ENCODE measurements at places on chromosomes 12 and 14. TPM values are rescaled to one million over a fixed set of nuclear protein-coding genes. Genes with fewer than 3 reads are reported as not detected.
A peak's percentile ranks its signal among the peaks of the same experiment; 100 is the strongest.

DNA sequence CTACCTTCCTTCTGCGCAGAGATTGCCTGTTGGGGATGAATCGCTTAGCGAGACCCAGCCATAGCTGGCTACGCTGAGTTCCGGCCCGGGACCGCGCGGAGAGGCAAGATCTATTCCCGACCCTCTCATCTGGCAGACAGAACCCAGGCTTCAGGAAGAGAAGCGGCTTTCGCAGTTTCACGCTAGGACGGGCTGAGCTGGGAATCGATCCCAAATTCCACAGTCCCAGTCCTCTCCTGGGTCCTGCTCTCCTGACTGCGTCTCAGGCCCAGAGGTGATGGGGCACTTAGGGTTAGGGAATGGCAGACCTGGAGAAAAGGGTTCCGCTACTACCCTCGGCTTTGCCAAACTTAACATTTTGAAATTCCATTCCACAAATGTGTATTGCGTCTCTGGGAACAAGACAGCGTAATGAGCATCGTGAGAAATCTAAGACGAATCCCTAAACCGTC, 2.8 kb downstream of the PTPN21 start:
- no peak for DNase-seq

Gene WNT1
- not detected for total RNA-seq

Gene TSHR
- not detected for total RNA-seq

Gene MGP
- 472 TPM for total RNA-seq

Gene TMEM30B
- 22.5 TPM for total RNA-seq

GRCh38 chr14:103686831-103687485, 28.3 kb downstream of the XRCC3 start:
- no peak for DNase-seq

Gene DGKA
- total RNA-seq, result 29.0 TPM

Gene FAM161B
- 3.8 TPM for total RNA-seq

- DNase-seq, result no peak
Observed at GRCh38 chr14:51104467-51104866, 9.6 kb upstream of the TRIM9 start.

- no peak for DNase-seq
Observed at GRCh38 chr12:90729736-90730135, 225.2 kb downstream of the CCER1 start.

DNA sequence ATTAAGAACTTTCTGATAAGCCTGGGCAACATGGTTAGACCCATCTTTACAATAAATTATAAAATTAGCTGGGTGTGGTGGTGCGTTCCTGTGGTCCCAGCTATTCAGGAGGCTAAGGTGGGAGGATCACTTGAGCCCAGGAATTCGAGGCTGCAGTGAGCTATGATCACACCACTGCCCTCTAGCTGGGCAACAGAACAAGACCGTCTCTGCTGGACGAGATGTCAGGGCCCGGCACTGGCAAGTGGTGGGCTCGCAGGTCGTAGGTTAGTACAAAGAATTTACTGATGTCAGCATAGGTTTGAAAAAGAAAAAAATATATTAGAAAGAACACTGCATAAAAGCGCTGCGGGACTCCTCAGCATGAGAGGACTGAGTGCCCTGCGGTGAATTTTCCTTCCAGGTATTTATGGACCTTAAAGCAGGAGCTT, 15.7 kb upstream of the VSIG10 start:
- DNase-seq, result no peak

DNA sequence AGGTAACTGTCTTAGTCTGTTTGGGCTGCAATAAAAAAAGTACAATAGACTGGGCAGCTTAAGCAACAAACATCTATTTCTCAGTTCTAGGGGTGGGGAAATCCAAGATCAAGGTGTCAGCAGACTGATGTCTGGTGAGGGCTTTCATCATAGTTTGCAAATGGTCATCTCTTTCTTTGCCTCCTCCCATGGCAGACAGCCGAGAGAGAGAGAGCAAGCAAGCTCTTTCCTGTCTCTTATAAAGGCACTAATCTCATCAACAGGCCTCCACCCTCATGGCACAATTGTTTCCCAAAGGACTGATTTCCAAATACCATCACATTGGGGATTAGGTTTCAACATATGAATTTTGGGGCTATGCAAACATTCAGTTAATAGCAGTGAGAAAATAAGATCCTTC, 445.6 kb upstream of the FLRT2 start:
- no peak for DNase-seq

Gene SCNN1A
- total RNA-seq, result 199 TPM

DNA sequence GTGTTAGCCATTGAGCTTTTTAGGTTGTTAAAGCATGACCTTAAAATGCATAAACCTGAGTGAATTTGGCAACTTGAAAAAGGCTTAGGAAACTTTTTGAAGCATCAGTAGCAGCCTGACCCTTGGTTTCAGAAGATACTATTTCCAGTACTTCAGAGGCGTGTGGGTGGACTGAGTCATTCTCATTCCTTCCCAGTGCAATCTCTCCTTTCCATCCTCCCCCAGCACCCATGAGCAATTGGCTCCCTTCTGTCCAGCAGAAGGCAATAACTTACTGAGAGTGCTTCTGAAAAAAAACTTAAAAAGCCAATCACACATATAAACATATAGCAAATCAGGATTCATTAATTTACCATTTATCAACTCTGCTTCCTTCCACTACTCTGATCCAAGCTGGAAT, 299.3 kb upstream of the STXBP6 start:
- DNase-seq, result no peak

DNA sequence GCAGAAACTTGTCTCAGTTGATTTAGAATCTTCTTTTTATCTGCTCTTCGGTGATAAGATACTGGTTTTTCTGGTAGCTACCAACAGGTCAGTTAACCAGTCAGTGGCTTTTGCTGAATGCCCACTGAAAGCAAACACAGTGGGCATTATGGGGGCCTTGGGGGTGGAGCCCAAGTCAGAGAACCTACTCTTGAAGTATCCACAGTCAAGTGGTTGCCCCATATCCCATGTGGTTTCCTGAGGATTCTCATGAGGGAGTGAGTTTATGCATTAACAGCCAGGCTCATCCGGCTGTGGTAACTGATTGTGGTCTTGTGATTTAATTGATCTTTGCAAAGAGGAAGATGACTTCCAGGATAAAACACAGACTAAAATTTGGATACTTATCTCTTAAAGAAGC, 83.7 kb downstream of the ST8SIA1 start:
- DNase-seq, result no peak

Gene RPS6KL1
- 5.1 TPM for total RNA-seq

Gene CDK17
- 47.1 TPM for total RNA-seq

GRCh38 chr12:15152456-15152855, 68.8 kb downstream of the RERG start:
- DNase-seq, result no peak

GRCh38 chr12:102043928-102044327, 17.9 kb downstream of the WASHC3 start:
- no peak for DNase-seq

- no peak for DNase-seq
Observed at GRCh38 chr12:62128175-62128975, 131.8 kb upstream of the USP15 start.

- no peak for DNase-seq
Observed at GRCh38 chr12:11767798-11768197, 118.3 kb downstream of the ETV6 start.

DNA sequence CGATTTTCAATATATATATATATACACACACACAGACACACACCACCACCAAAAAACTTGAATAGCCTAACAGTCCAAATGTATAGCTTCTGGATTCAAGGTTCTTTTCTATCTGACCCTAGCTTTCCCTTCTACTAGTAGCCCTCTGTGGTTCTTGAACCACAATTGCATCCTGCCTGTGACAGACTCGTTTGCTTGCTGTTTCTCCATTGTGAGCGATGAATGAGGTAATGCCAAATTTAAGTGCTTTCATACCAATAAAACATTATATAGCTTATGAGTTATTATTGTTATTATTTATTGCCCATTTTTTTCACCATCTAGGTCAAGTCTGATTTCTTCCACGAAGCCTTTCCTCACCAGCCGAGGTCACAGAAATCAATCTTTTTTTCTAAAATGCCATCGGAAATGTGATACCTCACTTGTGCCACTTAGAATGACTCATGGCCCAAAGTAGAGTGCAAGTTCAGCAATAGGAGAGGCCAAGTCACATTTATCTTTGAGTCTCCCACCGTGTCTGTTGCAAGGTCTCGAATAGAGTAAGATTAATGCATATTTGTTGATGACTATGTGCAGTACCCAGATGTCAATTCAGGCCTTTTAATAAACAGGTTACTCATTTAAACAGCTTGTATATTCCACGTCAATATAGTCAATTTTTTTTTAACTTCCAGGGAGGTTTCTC, 1015.8 kb upstream of the SEL1L start:
- no peak for DNase-seq

DNA sequence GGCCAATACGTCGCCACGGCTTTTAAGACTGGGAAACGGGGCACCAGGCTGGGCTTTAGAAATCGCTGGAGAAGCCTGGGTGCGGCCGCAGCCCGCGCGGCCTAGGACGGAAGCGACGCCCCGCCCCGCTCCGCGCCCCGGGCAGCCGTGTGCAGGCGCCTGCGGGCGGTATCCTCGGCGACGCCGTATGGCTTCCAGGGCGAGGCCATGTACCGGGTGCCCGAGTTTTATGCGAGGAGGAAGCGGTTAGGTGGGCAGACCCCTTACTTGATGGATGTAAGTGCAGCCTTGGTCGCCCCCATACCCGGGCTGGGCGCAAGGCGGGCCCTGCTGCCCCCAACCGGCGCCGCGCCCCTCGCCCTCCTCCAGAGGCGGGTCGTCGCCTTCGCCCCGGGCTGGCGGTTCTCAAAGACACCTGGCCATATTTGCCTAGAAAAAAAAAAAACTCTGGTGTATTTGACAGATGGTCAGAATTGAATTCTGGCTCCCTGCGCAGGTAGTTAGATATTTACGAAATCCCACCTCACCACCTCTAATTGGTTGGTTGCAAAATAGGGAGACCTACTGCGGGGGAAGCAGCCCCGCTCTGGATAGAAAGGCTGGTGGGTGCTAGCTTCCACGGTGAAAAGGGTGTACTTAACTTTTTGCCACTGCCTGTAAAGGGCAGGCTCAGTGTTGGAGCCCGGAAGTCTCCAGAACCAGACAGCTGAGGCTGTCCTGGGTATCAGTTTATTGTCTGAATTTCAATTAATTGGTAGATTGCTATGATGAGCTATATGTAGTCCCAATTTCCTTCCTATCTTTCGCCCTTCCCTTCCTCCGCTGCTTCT, at the start of gene PPP1R36:
Gene PPP1R36 (plus strand): TSS at position 171 of the 830 bp plus-strand sequence. CDS start 37 bp downstream, at position 208.
- DNase-seq, result peak; percentile 74

GRCh38 chr12:110686294-110686903, 2.5 kb downstream of the HVCN1 start:
- DNase-seq, result no peak

DNA sequence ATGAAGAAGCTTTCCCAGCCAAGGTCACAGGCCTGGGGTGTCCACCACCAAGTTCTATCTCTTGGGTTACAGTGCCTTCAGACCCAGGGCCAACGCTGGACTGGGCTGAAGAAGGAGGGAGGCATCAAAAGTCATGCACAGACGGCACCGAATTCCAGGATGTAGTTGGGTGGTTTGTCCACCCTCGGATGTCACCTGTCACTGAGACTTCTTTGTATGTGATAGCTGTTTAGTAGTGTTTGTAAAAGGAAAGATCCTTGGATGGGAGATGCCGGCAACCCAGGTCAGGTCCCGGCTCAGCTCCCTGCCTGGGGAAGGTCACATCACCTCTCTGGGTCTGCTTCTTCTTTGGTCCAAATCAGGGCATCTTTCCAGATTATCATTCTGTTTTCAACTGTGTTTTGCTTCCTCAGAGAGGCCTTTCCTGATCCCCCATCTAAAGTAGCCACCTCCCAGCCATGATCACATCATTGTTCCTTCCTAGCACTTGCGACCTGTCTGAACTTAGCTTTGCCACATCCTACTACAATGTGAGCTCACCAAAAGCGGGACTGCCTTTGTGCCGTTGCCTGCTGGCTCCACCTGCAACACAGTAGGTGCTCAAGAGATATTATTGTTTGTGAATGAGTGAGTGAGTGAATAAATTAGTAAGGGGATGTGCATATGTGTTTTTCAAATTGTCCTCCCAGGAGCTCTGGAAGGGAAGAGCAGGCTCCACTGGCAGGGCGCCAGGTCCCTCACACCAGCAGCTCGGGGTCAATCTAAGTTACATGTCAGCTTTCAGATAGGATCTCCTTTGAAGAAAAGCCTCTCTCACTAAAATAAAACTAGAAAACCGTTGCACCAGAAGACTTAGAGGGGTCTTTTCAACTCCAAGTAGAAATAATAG, 2.1 kb downstream of the TSPAN11 start:
- DNase-seq, result no peak

DNA sequence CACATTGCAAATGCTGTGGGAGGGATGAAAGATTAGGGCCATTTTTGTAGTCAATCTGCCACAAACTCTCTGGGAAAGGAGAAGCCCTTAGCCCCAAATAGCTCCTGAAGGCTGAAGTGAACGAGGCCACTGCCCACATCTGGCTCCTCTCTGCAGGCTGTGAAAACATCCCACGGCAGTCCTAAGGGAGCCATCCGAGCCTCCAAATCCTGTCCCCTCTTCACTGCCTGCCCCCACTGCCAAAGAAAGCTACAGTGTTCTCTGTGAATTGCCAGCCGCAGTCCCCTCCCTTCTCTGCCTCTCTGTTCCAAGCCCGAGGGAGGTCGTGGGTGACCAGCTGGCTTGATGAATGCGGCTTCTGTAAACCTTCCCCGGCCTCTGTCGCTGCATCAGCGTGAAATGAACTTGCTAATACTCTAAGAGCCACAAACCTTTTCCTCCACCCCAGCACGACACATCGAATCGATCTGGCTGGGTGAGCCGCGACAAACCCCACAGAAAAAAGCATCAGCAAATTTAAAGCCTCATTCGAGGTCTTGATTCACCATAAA, 180.7 kb upstream of the NRXN3 start:
- no peak for DNase-seq

Gene KRT7
- total RNA-seq, result 664 TPM

- peak; percentile 78 for DNase-seq
Observed at GRCh38 chr14:60656686-60657455, 7.6 kb upstream of the SIX1 start.

Gene ASB2
- 3.2 TPM for total RNA-seq

Gene RBP5
- 7.1 TPM for total RNA-seq

DNA sequence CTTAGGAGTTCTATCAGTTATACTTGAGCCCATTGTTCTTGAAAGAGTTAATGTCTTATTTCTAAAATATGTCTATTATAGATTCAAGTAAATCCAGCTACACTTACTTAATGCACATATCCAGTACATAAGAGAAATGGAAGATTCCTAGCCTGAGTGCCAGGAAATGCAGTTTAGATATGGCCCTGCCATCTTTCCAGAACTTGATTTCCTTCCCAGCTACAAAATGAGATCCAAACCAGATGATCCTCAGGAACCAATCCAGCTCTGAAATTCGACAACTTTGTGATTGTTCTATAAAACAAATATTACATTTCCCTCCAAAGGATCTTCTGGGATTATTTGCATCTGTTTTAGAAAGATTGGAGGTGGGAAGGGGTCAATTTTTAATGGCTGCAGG, 317.3 kb upstream of the GARIN6 start:
- DNase-seq, result no peak

Gene FAM181A
- 3.5 TPM for total RNA-seq

DNA sequence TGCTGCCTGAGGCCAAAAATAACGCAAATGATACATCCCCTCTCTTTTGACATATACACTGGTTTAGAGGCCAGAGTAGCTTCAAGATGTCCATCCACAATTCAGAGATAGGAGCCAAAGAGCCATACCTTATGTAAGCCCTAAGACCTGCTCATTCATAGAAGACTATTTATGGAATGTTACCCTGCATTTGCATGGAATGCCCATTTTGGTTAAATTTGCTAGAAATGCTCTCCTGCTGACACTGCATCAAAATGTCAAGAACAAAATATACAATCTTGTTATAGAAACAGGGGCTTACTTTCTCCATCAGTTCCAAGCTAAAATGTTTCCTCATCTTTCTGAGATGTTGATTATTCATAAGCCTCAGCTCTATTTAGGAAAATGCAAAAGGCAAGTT, 183.3 kb upstream of the CDKN3 start:
- no peak for DNase-seq
